ENCODE measurements at places on chromosomes 12 and 14.

GRCh38 chr12:131348646-131349045, 362.2 kb upstream of the SFSWAP start:
- H3K4me1 ChIP-seq: no peaks in the 10 kb centered on the region
- DNase-seq: no peak
- H3K27me3 ChIP-seq: no peaks in the 10 kb centered on the region

DNA sequence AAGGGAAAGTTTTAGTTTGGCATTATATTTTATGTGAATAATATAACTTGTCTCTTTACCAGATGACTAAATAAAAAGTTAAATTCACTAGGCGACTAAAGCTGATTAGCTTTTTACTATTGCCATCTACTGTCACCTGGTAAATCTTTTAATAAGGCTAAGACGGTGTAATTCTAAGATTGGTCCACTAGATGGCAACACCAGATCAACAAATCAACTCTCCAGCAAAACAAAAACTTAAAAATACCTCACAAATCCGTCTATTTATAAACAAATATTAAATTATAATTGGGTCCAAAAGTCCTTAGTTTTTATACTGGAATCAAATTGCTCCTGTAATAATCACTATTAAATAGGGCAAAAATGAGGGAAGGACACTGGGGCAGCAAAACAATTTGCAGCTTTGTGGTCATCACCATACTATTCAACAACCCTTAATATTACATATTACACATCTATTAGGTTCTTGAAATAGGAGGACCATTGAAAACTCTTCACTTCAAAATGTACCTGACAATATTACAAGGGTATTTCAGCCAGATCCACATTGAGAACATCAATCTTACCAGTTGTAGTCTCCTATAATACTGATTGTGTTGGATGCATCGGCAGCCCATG, 47.9 kb downstream of the GALC start:
- H3K27me3 ChIP-seq: no peaks in the 10 kb centered on the region
- no peak overlapping the region for H3K4me3 ChIP-seq
- no peak for DNase-seq
- H3K4me1 ChIP-seq: peaks cover 4% of the 10 kb centered on the region
- H3K27ac ChIP-seq: no peak overlapping the region

- DNase-seq: no peak
- no peak overlapping the region for H3K27ac ChIP-seq
- H3K27me3 ChIP-seq: peaks cover 38% of the 10 kb centered on the region
- H3K4me3 ChIP-seq: no peak overlapping the region
- no peaks in the 10 kb centered on the region for H3K36me3 ChIP-seq
These were observed 57.1 kb downstream of the VWF start for GRCh38 chr12:6067152-6067916.

- peak overlapping the region; percentile 34 for H3K4me3 ChIP-seq
- peaks cover 81% of the 10 kb centered on the region for H3K36me3 ChIP-seq
- H3K27me3 ChIP-seq: no peaks in the 10 kb centered on the region
- peak overlapping the region; percentile 87 for H3K27ac ChIP-seq
- peaks cover 48% of the 10 kb centered on the region for H3K4me1 ChIP-seq
- DNase-seq: no peak
These were observed 49.9 kb downstream of the FUT8 start for GRCh38 chr14:65462411-65462810.

GRCh38 chr12:72102150-72102549, 163.5 kb downstream of the TPH2 start:
- DNase-seq: no peak
- H3K27ac ChIP-seq: no peak overlapping the region
- no peaks in the 10 kb centered on the region for H3K36me3 ChIP-seq
- no peak overlapping the region for H3K4me3 ChIP-seq
- H3K4me1 ChIP-seq: no peaks in the 10 kb centered on the region

DNA sequence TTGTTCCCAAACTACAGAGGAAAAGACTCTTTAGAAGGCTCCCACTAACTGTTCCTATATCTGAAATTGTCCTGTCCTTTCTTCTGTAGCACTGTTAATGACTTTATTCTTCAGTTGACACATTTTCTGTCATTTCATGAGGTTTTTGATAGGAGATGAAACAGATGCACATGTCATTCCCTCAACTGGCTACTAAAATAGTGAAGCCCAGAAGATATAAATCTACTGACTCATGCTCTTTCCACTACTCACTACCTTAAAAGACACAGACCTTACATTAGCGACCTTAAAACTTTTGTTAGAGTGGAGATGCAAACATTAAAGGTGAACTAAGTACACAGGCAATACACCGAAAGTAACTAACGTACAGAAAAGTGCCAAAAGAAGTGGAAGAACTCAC, 59.5 kb upstream of the ANKS1B start:
- no peaks in the 10 kb centered on the region for H3K27me3 ChIP-seq
- peaks cover 84% of the 10 kb centered on the region for H3K36me3 ChIP-seq
- H3K4me3 ChIP-seq: no peak overlapping the region
- peaks cover 27% of the 10 kb centered on the region for H3K4me1 ChIP-seq
- DNase-seq: no peak

DNA sequence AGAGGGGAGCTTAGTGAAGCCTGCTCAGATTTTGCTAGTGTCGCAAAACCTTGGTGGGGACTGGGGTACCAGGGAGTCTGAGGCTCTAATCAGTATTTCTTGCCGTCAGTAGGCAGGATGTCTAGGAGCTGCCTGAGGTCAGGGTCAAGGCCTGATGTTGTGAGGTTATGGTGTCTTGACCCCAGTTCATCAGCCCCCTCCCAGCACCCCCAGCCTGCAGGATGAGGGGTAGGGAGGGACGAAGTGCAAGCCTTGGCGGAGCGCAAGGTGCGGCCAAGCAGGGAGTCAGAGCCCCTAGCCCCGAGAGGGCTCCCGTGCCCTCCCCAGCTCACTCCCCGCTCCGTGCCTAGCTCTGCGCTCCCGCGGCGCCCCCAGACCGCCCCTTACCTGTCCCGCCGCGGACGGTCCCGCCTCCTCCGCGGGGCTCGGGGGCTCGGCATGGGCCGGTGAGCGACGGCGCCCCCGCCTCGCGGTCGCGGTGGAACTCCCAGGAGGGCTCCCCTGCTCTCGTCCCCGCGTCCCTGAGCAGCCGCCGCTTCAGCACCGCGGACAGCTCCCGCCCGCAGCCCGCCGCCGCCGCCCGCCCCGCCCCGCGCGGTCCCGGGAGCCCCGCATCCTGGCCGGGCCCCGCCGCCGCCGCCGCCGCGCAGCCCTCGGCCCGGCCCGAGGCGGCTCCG, 347 bp downstream of the SYNDIG1L start:
- peak; percentile 55 for DNase-seq
- H3K27me3 ChIP-seq: peaks cover 22% of the 10 kb centered on the region
- H3K4me1 ChIP-seq: peaks cover 2% of the 10 kb centered on the region
- no peak overlapping the region for H3K27ac ChIP-seq

DNA sequence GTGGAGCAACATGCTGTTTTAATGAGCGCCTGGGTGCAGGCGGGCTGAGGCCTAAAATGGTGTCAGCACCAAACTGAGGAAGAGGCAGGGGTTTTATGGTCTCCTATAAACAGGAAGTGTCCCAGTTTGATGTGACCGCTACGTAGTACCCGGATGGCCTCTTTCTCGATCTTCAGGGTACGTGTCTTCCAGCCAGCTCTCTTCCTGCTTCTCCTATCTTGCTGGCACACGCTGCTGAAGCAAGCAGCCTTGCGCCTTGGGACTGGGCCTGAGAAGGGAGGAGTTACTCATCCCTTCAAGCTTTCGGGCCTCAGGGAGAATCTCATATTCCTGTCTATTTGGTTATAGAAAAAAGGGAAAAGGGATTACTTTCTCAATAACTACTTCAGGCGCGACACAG, 28.2 kb upstream of the RNASE1 start:
- no peak for DNase-seq
- H3K36me3 ChIP-seq: no peaks in the 10 kb centered on the region
- peaks cover 3% of the 10 kb centered on the region for H3K4me1 ChIP-seq
- H3K27me3 ChIP-seq: no peaks in the 10 kb centered on the region

DNA sequence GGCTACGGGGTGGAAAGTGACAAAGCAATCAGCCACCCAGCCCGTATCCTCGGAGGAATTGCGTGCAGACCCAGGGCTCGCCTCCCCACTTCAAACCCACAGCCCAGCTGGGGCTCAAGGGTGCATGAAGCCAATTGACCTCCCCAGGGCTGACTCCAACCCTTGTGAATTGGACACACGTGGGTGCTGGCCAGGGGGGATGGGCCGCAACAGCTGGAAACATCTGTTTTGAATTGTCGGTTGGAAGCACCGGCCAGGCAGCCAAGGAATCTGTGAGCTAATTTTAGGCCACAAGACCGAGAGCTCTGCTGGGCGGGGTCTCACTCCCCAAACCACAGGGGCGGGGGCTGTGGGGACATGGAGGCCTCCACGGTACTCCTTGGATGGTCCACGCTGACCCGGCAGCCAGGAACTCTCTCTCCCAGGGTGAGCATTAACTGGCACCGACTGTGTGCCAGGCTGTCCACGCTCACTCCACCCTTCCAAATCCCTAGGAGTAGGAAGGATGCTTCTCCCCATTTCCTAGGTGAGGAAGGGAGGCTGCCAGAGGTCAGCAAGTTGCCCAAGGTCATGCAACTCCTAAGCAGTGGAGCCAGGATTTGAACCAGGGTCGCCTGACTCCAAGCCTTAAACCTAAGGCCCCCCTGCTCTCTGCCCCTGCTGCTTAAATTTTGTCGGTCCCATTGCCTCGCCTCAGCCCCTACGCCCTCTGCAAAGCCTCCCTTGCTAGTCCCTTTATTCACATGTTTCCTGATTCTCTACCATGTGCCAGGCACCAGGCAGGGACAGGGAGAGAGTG, 11.9 kb upstream of the TMEM119 start:
- peaks cover 14% of the 10 kb centered on the region for H3K27me3 ChIP-seq
- no peak overlapping the region for H3K27ac ChIP-seq
- H3K36me3 ChIP-seq: no peaks in the 10 kb centered on the region

GRCh38 chr12:19647806-19648556, 208.7 kb downstream of the AEBP2 start:
- H3K4me3 ChIP-seq: no peak overlapping the region
- no peaks in the 10 kb centered on the region for H3K27me3 ChIP-seq
- no peak for DNase-seq
- no peak overlapping the region for H3K27ac ChIP-seq
- H3K36me3 ChIP-seq: no peaks in the 10 kb centered on the region
- H3K4me1 ChIP-seq: no peaks in the 10 kb centered on the region

DNA sequence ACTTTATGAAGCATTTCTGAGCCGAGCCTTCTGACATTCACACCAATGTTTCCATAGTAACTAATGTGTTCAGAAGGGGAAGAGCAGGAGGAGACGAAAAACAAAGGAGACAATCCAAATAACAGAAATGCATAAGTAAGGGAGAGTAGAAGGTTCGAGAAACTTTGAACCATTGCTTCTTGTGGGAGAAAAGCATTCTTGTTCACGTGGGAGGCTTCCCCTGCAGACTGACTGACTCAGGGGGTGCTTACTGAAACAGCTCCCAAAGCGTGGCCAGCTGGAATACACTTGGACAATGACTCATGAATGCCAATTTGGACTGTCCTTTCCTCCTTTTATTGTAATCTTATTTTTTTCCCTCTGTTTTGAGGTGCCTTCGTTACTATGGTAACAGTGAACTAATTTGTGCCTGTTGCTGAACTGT, 73.9 kb downstream of the NEDD1 start:
- peaks cover 10% of the 10 kb centered on the region for H3K27me3 ChIP-seq
- no peak overlapping the region for H3K4me3 ChIP-seq
- H3K4me1 ChIP-seq: peaks cover 5% of the 10 kb centered on the region

- no peaks in the 10 kb centered on the region for H3K36me3 ChIP-seq
- no peak overlapping the region for H3K4me3 ChIP-seq
- H3K4me1 ChIP-seq: no peaks in the 10 kb centered on the region
- no peaks in the 10 kb centered on the region for H3K27me3 ChIP-seq
These were observed 277.8 kb upstream of the SYT1 start for GRCh38 chr12:78586790-78587189.

DNA sequence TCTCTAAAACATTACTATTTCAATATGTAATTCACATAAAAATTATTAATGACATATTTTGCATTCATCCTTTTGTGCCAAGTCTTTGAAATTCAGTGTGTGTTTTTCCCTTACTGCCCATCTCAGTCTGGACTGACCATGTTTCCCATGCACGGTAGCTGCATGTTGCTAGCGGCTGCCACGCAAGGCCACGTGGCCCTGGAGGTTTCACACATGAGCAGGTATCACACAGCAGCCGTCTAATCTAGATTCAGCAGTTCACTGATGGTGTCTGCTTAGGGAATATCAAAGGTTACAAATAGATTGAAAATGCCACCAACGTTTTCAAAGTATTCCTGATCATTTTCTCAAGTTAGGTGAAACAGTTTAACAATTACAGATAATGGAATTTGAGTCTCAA, 234.8 kb upstream of the FKBP4 start:
- no peak overlapping the region for H3K4me3 ChIP-seq
- H3K27ac ChIP-seq: no peak overlapping the region
- H3K4me1 ChIP-seq: no peaks in the 10 kb centered on the region
- H3K36me3 ChIP-seq: no peaks in the 10 kb centered on the region
- no peak for DNase-seq
- H3K27me3 ChIP-seq: peaks cover 13% of the 10 kb centered on the region

GRCh38 chr14:94051115-94051514, 25.0 kb downstream of the OTUB2 start:
- H3K27me3 ChIP-seq: no peaks in the 10 kb centered on the region
- no peak overlapping the region for H3K27ac ChIP-seq
- no peak for DNase-seq
- peaks cover 80% of the 10 kb centered on the region for H3K36me3 ChIP-seq

- no peak overlapping the region for H3K27ac ChIP-seq
- no peak overlapping the region for H3K4me3 ChIP-seq
- no peak for DNase-seq
- H3K27me3 ChIP-seq: no peaks in the 10 kb centered on the region
- H3K36me3 ChIP-seq: no peaks in the 10 kb centered on the region
These were observed 226.8 kb downstream of the FBXL14 start for GRCh38 chr12:1367331-1368291.

DNA sequence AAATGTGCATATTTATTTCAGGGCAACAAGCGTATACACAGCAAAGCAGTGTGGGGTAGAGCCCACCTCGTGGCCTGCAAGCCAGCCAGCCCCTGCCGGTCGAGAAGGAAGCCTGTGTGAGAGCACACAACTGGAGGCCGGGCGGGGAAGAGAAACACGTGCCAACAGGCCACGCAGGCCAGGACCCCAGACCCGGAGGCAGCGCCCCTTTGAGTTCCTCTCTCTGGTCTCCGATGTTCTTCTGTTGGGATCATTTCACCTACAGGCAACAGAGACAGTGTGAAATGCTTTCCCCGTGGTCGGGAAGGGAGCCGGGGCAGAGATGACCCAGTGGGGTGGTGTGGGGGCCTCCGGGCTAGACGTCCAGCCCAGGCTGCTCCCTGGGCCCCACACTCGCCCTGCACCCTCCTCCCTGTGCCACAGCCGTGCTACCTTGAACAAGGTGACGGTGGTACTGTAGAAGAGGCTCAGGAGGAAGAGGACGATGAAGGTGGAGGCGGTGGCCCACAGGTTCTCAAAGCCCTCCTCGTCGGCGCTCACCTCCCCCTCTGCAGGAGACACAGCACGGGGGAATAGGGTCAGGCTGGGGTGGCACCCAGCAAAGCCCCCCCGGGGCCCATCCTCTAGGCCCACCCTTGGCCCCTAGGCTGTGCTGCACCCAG, 325.5 kb downstream of the TMEM121 start:
- no peaks in the 10 kb centered on the region for H3K36me3 ChIP-seq
- H3K4me3 ChIP-seq: no peak overlapping the region
